ENCODE measurements at places on chromosomes 16 and 17.

DNA sequence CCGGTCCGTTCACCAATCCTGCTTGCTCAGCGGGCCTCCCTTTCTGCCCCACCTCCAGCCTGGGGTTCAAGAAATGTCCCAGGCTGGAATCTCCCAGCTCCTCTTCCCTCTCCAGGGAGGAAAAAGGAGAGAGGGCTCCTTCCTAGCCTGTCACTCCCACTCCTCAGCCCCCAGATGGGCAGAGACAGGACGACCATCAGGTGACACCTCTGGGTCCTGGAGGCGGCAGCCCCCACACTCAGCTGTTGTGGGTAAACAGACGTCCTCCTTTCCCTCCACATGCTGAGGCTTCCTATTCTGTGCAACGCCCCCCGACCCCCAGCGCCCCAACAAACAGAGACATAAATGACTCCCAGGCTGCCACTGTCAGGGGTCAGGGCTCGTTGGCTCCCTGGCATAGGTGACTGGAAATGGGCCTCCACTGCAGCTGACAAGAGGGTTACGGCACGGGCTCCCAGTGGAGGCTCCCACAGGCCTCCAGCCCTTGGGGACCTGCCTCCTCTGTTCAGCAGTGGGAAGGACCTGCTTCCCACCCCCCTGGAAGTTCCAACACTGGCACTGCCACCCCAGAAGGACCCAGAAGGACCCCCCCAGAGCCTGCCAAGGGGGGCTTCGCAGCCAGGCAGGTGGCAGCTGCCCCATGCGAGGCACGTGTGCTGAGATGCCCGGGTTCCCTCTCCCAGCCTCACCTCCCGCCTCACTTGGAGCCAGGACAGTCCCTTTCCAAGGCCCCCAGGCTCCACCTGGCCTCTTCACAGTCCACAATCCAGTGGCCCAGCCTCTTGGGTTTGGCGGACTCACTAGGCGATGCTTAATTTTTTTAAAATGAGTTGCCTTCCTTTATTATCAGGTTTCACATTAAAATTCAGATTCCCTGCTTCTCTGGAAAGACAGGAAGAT is 232.3 kb downstream of the KATNIP start:
- no peak for DNase-seq

- no peak for DNase-seq
Observed at GRCh38 chr16:55120408-55120807, 189.7 kb downstream of the IRX5 start.

DNA sequence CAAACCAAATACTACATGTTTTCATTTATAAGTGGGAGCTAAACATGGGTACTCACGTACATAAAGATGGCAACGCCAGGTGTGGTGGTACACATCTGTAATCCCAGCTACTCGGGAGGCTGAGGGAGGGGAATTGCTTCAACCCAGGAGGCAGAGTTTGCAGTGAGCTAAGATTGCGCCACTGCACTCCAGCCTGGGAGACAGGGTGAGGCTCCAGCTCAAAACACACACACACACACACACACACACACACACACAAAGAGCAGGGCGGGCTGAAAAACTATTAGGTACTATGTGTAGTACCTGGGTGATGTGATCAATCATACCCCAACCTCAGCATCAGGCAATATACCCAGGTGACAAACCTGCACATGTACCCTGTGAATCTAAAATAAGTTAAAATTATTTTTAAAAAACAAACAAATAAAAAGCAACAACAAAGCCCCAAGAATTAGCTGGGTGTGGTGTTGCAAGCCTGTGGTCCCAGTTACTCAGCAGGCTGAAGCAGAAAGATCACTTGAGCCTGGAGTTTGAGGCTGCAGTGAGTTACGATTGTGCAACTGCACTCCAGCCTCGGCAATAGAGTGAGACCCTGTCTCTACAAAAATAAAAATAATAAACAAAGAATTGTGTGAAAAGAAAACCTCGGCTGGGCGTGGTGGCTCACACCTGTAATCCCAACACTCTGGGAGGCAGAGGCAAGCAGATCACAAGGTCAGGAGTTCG is 11.9 kb upstream of the FAAP100 start:
- no peak for DNase-seq

DNA sequence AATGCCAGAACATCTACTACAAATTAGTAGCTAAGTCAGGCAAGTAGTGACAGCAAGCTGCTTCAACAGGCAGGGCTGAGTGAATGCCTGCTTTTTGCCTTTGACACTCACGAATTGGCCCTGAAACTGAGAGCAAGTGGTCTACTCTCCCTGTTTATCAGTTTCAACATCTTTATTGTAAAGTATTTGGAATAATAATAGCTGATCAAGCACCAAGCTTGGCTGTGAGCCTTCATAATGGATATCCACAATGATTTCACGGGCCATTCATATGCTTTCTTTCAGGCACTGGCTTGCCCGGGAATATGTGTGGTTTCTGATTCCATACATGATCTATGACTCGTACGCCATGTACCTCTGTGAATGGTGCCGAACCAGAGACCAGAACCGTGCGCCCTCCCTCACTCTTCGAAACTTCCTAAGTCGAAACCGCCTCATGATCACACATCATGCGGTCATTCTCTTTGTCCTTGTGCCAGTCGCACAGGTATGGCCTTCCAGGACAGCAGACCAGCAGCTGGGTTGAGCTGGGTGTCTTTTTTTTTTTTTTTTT is 5.2 kb downstream of the TLCD3A start:
- no peak for DNase-seq

- no peak for DNase-seq
Observed at GRCh38 chr17:81129289-81129688, 36.0 kb upstream of the PVALEF start.

All from immature natural killer cell (primary cell).